ENCODE measurements at places on chromosomes 5 and 9.

GRCh38 chr5:115979201-115980041 is 17.1 kb downstream of the LVRN start:
- DNase-seq = no peak

DNA sequence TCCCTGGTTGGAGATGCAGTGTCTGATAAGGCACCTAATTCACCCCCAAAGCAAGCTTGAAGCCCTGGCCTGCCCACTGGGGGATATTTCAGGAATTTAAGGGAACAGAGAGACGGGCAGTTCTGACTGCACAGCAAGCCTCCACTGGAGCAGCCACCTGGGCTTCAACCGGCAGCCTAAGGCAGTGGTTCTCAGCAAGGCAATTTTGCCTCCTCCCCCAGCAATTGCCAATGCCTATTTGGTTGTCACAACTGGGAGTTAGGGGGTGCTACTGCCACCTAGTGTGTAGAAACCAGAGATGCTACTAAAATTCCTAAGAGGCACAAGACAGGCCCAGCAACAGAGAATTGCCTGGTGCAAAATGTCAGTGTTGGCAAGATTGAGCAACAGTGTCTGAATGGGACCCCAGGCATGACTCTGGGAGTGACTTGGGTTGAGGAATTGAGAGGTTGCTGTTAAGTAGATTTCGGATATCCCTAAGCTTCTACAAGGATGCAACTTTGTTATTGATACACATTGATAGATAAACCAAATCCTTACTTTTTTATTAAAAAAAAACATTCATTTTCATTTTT is 58.7 kb upstream of the CTSL start:
- peak; percentile 22 for DNase-seq

GRCh38 chr5:134371834-134372340 is 518 bp downstream of the UBE2B start:
- DNase-seq = peak; percentile 32

- no peak for DNase-seq
Measured at GRCh38 chr5:6386271-6386670, 7.9 kb upstream of the MED10 start.

- DNase-seq = no peak
Measured at GRCh38 chr9:134063088-134063570, 4.7 kb downstream of the BRD3 start.

GRCh38 chr9:2132484-2133082 is 117.4 kb downstream of the SMARCA2 start:
- peak; percentile 23 for DNase-seq

- no peak for DNase-seq
Measured at GRCh38 chr5:82917584-82917983, 159.6 kb downstream of the TMEM167A start.

GRCh38 chr5:55633574-55634208 is 78.4 kb downstream of the SLC38A9 start:
- DNase-seq = no peak

DNA sequence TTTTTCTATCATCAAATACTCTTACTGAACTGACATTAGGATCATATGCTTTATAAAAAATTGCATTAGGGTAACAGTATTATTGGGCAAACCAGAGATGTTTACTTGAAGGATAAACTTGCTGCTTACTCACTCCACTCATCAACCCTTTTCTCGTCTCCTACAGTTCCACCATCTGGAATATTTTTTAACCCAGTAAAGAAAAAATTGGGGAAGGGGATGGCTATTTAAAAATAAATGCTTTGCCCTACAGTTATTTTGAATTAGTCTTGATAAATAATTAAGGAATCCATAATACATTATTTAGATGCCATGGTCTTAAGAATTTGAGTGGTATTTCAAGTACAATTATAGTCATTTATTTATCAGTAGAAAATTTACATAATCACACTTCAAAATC is 225.8 kb downstream of the MEF2C start:
- DNase-seq = no peak

GRCh38 chr9:103242486-103242885 is 247.4 kb downstream of the CYLC2 start:
- no peak for DNase-seq

DNA sequence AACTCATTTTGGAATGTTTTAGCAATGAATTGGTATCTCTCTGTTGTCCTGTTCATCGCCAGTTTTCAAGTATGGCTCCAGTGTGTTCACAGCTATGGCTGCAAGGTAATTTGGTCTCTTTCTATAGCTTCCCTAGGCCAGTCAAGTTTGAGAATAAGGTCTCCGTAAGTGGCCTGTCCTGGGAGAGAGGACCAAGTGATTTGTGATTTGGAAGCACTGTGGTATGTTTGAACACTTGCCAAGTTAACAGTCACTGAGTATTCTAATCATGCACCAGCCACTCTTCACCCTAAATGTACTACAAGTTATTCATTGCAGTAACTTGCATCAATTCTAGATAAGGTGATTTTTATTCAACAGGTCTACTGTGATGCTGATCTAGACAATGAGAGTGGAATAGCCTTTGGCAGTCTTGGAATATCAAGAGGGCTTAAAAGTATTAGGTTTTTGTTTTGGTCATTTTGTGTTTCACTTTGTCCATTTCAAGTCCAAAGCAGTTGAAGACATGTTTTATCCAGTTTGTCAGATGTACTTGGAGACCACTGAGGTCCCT is 41.1 kb downstream of the G3BP1 start:
- no peak for DNase-seq

DNA sequence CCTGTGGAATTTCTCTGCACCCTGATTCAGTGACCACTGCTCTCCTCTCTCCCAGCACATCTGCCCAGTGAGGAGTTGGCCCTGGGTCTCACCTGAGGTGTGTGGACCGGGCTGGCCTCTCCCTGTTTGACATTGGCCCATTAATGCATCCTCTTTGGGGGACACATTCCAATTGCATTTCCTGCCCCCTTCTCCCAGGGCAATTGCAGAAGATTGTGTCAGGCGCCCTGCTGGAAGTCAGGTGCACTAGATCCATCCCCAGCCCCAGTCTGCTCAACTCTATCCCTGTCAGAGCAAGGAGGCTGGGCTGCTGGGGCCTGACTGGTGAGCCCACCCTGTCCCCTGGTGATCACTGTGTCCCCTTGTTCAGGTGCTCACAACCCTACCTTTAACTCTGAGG is 84.5 kb downstream of the LMX1B start:
- DNase-seq = no peak

DNA sequence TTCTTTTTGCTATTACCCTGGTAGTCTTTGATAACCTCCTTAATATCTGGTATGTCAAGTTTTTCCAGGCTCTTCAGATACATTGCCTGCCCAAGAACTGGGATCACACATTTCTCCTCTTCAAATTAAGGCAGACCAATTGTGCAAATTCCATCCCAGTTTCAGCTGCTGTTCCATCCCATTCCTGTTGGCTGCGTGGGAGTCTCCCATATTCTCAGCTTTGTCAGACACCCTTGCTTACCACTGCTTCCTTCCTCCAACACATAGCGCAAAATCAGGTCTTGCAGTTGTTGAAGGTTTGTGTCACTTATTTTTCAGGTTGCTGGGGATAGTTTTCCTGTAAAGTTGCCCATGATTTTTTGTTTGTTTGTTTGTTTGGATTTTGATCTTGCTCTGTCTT is 15.2 kb downstream of the HCN1 start:
- no peak for DNase-seq

GRCh38 chr9:136372561-136373299 is 739 bp downstream of the CARD9 start:
- DNase-seq = peak; percentile 94

- peak; percentile 39 for DNase-seq
Measured at GRCh38 chr9:32551276-32552051, 663 bp upstream of the SMIM27 start.

GRCh38 chr5:160556846-160557245 is 135.2 kb downstream of the PTTG1 start:
- no peak for DNase-seq

- DNase-seq = no peak
Measured at GRCh38 chr9:137174722-137175293, 3.0 kb upstream of the TMEM210 start.
